ENCODE measurements at places on chromosomes 3 and 15.

DNA sequence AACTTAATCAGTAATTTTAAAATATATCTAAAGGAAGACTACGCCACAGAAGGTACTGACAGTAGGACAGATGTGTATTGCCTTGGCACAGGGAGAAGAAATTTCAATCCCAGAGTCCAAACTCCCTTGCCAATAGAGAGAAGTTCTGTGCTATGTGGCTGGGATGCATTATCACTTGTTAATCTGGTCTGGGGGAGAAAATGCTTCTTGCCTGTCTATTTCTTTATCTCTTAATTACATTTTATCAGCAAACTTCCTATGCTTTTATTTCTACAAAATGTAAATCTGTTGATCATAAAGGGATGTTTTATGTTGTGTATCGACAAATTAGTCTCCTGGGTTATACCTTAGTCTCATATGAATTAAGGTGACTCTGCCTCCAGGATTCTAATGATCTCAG lies 21.7 kb downstream of the RBMS3 start:
- DNase-seq, result no peak

DNA sequence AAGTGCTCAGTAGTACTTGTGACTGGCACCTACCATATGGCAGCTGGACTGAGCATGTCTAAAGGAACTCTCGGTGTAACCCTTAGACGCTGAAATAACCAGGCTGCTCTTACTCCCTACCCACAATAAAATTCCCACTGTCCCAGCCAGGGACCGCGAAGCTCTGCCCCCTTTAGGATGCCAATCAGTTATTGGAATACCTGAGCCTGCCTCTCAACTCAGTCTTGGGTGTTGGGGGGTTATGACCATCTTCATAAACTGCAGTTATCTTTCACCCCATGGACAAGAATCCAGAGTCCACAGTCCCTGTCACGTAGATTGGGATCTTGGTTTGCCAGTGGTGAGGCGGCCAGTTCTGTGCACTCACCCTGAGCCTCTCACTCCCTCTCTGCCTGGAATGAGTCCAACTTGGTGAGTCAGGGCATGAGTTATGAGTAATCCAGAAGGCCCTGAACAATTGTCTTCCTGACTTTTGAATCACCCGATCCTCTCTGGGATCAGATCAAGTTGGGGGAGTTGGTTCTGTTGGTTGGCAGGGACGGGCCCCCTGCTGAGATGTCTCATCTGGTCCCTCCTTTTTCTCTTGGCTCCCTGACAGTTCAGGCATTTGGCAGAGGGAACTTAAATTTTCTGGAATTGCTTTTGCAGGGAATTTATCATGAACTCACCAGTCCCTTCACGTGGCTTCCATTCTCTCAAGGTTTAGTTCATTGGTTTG lies 120.1 kb upstream of the UBE2E1 start:
- no peak for DNase-seq

DNA sequence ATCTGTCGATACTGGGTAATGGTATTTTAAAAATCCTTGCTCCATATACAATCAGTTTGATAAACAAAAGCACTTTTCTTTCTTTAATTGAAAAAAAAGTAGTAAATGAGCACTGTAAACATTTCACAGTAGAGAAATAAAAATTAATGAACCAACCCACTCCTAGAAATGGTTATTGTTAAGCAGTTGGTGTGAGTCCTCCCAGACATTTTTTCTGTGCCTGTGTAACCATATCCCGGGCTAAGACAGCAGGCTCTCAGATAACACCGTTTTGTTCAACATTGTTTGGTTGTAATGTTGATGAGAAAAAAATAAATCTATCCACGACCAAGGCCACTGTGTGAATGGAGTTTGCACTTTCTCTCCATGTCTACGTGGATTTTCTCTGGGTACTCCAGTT lies 42.6 kb downstream of the PXK start:
- no peak for DNase-seq

DNA sequence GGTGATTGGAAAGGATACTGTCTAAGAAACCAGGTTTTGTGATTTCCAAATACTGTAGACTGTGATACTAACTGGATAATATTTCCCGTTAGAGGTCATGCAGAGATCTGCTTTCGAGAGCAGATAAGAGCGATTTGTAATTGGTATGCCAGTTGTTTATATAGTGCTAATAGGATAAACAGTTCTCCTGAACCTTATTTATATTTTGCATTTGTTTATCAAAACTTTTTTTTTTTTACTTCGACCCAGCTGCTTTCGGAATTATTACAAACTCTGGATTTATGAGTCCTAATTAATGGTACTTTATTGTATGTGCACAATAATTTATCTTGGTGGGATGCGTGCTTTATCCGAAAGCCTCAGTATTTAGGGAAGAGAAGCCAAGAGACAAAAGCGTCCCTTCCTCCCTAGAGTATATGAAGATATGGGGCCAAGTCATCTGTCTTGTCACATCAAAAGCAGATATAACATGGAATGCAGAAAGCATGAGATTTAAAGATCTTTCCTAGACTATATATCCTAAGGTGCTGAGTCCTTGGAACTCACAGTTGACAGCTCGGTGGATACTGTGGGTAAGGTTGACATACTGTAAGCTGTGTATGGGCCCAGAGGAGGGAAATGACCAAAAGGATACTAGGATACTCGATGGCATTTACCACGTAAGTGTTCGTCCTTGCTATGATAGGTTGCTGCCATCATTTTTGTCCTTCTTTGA lies 62.2 kb downstream of the SMAD6 start:
- DNase-seq, result no peak

- DNase-seq, result no peak
Observed at GRCh38 chr15:72229947-72230196, 1.1 kb downstream of the PKM start.

DNA sequence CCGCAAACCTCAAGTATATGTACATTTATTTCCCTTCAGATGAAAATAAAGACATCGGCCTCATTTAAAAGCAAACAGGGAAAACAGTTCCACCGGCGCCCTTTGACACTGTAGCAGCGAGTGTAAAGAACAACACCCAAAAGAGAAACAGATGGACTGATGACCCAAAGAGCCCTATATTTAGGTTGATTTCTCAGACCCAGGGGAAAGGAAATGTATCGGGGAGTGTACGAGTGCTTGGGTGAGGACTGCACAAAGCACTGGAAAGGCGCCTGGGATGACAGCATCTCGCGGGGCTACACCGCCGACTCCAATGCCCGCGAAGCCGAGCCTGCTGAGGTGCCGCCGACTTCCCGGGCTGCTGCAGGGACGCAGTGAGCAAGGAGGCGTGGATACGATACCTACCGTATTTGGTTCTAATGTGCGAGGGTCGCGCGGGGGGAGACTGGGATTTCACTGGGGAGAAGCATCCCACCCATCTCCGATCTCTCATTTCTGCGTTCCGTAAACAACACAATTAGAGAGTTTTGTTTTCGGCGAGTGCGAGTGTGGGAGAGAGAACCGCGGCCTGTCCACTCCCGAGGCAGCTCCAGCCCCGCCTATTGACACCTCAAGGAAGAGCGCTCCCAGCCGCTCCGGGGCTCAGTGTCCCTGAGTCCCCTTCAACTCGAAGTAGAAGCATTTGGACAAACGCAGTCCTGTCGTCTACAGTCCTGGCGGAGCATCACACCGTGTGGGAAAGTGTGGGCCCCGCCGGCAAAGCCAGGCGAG lies 2.0 kb downstream of the MECOM start:
- DNase-seq, result peak; percentile 77

GRCh38 chr15:60916679-60917460 lies 312.2 kb downstream of the RORA start:
- peak; percentile 89 for DNase-seq

DNA sequence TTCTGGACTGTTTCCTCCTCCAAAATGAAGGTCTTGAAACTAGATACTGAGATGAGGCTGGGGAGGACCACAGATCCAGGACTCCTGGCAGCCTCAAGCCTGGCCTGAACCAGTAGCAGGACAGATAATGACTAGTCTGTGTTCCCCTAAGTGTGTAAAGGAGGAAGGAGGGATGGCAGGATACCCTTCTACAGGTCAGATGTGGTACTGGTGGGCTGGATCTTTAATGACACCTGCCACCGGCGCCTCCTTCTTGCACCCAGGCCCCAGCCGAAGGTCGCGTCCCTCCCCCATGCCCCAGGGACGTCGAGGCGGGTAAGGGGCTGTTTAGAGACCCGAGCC lies 556 bp downstream of the USP19 start:
- no peak for DNase-seq

DNA sequence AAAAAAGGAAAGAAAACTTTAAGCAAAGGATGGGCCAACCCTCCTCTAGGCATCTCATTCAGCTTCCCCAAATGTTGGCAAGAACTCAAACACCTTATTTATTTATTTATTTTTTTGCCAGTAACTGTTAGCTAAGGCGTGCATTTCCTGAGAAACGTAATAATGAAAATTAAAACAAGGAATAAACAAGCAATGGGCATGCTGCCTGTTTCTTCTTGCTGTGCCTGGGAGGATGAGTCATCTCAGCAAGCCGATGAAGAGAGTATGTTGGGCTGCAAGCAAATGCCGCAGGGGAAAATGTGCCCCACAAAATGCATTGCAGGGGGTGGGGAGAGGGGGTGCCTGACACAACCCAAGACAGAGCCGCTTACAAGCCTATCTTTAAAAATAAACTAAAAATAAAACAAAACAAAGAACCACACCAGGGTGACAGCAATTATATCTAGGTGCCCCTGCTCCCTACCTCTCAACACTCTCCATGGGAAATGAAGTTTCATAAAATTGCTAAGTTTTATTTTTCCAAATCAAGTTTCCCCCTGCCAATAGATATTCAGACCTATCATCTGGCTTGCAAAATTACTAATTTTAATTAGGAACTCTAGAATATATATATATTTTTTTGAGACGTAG lies 40.3 kb downstream of the EIF4E3 start:
- DNase-seq, result no peak

GRCh38 chr15:77083381-77084160 lies 12.7 kb upstream of the TSPAN3 start:
- DNase-seq, result peak; percentile 64

- DNase-seq, result no peak
Observed at GRCh38 chr3:67692621-67693020, 38.2 kb upstream of the SUCLG2 start.

- no peak for DNase-seq
Observed at GRCh38 chr3:97687734-97688133, 76.8 kb upstream of the ARL6 start.

GRCh38 chr3:126512026-126512425 lies 5.5 kb downstream of the UROC1 start:
- DNase-seq, result no peak

DNA sequence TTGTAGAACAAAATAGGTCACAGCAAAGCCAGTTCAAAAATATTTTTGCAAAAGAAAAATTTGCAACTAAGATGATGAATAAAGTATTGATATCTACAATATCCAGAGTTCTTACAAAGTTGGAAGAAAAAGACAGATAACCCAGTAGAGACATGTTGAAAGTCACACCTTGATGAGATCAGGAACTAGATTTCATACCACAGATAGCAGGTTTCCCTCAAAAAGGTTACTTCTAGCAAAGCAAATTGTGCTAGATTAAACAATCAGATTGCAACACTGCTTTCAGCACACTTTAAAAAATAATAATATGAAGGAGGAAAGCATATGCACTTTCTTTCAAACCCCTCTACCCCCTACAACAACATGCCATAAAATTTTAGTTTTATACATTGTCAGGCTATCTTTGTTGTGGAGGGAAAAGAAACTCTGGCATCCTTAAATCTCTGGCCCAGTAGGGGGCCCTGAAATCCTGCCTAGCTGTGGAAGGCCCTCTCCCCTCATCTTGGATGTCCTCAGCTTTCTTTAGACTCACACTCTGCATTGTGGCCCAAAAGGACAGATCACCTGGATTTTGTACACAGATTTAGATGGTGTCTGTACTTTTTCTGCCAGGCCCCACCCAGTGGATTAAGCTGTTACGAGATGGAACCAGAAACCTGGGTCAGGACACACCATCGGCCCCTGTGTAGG lies 50.9 kb downstream of the CCR3 start:
- DNase-seq, result no peak

GRCh38 chr3:146189519-146190173 lies 28.7 kb upstream of the PLOD2 start:
- no peak for DNase-seq

DNA sequence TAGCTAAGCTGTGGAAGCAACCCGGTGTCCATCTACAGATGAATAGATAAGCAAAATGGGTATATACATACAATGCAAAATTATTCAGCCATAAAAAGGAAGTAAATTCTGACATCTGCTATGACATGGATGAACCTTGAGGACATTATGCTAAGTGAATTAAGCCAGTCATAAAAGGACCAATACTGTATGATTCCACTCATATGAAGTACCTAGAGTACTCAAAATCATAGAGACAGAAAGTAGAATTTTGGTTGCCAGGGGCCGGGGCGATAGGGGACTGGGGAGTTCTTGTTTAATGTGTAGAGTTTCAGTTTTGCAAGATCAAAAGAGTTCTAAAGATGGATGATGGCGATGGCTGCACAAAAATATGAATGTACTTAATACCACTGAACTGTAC lies 10.3 kb downstream of the EID1 start:
- no peak for DNase-seq

DNA sequence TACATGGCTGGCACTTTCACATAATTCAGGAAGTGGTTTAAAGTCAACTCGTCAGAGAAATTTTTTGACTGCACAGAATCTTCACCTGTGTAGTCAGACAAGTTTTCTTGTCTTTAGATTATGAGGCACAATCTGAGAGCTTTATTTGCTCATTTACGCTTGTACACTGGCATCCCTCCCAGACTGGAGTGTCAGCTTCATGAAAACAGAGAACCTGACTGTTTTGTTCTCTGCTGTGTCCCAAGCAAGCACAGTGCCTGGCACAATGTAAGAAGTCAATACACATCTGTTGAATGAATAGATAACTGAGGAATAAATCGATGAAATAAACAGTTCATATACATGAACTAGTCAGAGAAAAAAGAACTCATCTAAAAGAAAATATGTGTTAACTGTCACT lies 846.1 kb upstream of the CFAP20DC start:
- DNase-seq, result no peak

DNA sequence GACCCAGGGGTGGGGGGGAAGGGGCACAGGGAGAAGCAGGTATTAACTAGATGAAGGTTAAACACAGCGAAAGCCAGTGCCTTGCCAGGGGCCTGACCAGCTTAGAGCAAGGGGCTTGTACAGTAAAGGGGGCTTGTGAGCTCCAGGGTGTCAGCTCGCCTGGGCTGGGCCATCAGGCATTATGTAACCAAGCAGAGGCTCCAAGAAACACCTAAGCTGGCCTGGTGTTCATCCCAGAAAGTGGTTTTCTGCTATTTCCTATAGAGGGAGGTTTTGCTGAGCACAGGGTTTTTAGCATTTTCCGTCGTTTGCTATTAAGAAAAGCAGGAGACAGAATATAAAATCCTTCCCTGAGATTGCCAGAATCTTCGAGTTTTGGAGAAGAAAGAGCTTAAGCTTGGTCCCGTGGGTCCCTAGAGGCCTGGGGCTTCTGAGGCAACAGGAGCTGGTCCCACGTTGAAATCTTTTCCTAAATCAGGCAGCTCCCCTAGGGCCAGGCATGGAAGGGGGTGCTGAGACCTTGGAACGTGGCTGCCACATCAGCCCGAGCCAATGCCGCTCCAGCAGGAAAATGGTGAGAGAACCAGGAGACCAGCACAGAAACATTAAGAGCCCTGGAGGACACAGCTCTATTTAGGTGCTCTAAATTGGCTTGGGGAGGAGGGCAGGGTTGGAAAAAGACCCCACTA lies 71.4 kb downstream of the ISG20 start:
- peak; percentile 70 for DNase-seq
